ENCODE measurements at places on chromosomes 4 and X. TPM values are rescaled to one million over a fixed set of nuclear protein-coding genes. Genes with fewer than 3 reads are reported as not detected.

Gene NHS
- 0.90 TPM for total RNA-seq

Gene RRH
- not detected for total RNA-seq

Gene DUX4
- not detected for total RNA-seq

Gene RAPGEF2
- 126 TPM for total RNA-seq

Gene BDH2
- total RNA-seq: 36.4 TPM

Gene MED12
- total RNA-seq: 12.5 TPM

Gene TLL1
- not detected for total RNA-seq

Gene MEPE
- not detected for total RNA-seq

DNA sequence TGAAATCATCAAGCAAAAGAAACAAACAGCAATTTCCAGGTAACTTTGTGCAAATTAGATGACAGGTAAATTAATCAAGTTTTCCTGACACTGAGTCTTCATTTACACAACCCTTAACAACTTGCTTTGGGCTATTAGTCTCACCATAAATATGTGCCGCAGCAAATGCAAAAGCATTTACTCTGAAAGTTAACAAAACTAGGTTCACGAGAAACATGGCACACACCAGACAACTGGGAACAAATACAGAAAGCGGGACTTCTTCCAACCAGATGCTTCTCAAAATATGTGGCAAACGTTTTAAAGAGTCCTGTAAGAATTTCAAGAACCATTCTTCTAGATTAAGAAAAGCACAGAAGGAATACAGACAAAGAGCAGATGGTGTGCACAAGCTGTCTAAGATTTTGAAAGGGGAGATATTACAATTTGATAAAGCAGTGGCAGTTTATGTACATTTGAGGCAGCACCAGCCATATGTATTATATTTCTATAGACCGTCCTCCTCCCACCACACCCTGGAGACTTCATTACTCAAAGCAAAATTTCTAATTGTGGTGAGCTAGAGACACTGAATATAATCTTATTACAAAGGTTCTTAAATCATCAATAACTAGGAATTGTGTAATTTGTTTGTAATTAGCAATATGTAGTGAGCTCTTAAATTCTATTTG, 192.5 kb upstream of the ADAMTS3 start:
- no peak overlapping the region for H3K27ac ChIP-seq
- DNase-seq: no peak
- no peaks in the 10 kb centered on the region for H3K4me1 ChIP-seq
- H3K27me3 ChIP-seq: no peaks in the 10 kb centered on the region

DNA sequence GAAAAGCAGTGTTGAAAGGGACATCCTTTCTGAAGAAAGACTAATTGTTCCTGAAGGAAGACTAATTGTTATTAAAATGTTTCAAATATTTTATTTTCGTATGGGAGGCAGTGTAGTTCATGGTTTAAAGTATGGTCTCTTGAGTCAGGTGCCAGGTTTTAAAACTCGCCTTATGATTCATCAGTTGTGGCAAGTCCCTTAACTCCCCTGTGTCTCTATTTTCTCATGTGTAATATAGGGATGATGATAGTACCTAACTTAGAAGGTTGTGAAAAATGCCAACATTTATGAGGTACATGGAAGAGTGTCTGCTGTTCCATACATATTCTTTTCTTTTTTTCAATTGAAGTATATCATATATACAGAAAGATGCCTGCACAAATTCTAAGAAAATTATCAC, 414.2 kb upstream of the DIPK2B start:
- no peaks in the 10 kb centered on the region for H3K4me1 ChIP-seq
- H3K27ac ChIP-seq: no peak overlapping the region
- H3K4me3 ChIP-seq: no peak overlapping the region
- H3K36me3 ChIP-seq: no peaks in the 10 kb centered on the region

DNA sequence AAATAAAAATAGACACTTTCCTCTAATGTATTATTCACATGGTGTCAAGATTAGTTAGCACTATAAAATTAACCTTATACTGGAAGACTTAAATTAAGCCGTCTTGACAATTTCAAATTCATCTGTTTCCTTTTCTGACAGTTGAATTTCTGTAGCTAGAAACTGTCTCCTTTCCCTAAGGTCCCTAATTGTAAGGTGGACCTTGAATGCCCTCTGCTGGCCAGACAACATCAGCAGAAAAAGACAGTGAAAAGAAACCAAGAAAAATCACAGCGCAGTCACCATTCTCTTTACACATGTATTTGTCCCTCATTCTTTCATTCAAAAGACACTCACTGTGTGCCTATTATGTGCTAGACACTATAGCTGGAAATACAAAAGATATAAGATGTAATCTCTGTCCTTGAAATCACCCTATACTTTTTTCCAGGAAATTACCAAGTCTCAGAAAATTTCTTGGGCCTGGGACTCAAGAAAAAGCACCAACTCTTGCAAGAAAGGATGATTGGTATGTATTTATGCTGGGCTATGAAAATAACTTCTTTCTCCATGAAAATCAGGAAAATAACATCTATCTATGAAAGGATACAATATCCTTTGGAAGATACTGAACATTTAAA, 32.7 kb upstream of the AMBN start:
- no peak overlapping the region for H3K27ac ChIP-seq
- peak; percentile 34 for DNase-seq
- H3K27me3 ChIP-seq: no peaks in the 10 kb centered on the region
- H3K4me3 ChIP-seq: no peak overlapping the region
- no peaks in the 10 kb centered on the region for H3K36me3 ChIP-seq

DNA sequence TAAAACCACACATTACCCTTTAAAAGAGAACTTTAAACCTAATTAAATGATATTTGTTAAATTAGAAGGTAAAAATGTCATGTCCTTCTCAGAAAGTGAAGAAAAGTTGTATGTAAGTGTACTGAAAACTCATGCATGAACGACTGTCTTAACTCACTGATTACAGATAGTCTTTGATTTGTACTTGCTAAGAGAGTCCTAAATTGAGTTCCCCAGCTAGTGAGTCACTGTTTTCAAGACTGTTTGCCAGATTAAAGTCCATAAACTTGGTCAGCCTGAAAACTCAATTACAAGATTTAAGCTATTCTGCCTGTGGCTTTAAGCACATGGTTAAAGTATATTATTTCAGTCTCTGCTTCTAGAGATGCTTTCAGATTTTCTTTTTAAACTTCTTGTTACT, 124.9 kb upstream of the ZCCHC13 start:
- H3K27me3 ChIP-seq: no peaks in the 10 kb centered on the region
- no peaks in the 10 kb centered on the region for H3K4me1 ChIP-seq
- DNase-seq: peak; percentile 68
- no peaks in the 10 kb centered on the region for H3K36me3 ChIP-seq
- no peak overlapping the region for H3K4me3 ChIP-seq

DNA sequence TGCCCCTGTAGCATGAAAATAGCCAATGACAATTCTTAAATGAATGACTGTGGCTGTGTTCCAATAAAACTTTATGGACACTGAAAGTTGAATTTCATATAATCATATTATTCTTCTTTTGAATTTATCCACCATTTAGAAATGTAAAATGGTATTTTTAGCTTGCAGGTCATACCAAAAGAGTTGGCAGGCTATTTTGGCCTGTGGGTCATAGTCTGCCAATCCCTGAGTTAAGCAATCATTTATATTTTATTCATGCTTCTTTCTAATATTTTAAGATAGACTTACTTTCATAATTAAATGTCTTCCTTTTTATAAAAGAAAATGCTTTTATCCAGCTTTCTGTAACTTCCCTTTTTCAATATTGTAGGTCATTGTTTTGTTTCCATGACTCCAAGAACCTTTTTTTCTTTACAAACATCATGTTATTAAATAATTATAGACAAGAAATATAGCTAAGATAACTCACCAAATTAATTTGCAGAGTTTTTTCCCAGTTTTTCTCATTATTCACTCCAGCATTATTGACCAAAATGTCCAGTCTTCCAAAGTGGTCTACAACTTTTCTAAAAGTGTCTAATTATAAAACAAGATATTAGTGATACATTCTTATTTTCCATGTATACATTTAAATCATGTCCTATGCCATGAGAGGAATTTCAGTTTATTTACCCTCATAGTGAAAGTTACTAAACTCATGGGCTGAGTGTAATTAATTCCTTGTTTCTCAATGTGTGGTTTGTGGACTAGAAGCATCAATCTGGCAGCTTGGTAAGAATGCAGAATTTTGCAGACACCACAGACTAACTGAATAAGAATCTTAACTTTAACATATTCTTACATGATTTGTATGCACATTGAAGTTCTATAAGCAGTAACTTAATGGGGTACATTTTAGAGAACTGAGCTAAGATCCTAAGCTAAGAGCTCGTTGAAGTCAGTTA, 4.5 kb downstream of the HPGD start:
- peaks cover 12% of the 10 kb centered on the region for H3K27me3 ChIP-seq
- no peaks in the 10 kb centered on the region for H3K4me1 ChIP-seq
- H3K36me3 ChIP-seq: no peaks in the 10 kb centered on the region
- H3K27ac ChIP-seq: no peak overlapping the region

- no peaks in the 10 kb centered on the region for H3K4me1 ChIP-seq
- H3K4me3 ChIP-seq: no peak overlapping the region
- no peaks in the 10 kb centered on the region for H3K27me3 ChIP-seq
Observed at GRCh38 chr4:37429906-37430305, 185.4 kb downstream of the NWD2 start.

DNA sequence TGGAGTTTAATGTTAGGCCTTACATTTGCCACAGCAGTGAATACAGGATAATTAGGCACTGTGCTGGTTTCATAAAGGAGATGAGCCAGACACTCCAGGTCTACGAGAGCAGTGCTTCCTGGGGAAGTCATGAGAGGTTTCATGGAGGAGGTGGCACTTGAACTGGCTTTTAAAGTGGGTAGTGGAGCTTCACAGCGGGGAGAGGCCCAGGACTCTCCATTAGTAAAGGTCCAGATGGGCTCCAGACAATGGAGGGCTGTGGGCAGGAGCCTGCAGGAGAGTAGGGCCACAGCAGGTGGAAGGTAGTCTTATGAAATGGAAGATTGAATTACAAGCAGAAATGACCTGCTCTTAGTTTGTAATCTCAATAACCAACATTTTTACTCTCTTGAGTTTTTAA, 29.0 kb downstream of the CLDN22 start:
- peaks cover under 1% of the 10 kb centered on the region for H3K4me1 ChIP-seq
- DNase-seq: no peak
- peaks cover 46% of the 10 kb centered on the region for H3K36me3 ChIP-seq
- no peak overlapping the region for H3K27ac ChIP-seq
- H3K4me3 ChIP-seq: no peak overlapping the region
- H3K27me3 ChIP-seq: no peaks in the 10 kb centered on the region

DNA sequence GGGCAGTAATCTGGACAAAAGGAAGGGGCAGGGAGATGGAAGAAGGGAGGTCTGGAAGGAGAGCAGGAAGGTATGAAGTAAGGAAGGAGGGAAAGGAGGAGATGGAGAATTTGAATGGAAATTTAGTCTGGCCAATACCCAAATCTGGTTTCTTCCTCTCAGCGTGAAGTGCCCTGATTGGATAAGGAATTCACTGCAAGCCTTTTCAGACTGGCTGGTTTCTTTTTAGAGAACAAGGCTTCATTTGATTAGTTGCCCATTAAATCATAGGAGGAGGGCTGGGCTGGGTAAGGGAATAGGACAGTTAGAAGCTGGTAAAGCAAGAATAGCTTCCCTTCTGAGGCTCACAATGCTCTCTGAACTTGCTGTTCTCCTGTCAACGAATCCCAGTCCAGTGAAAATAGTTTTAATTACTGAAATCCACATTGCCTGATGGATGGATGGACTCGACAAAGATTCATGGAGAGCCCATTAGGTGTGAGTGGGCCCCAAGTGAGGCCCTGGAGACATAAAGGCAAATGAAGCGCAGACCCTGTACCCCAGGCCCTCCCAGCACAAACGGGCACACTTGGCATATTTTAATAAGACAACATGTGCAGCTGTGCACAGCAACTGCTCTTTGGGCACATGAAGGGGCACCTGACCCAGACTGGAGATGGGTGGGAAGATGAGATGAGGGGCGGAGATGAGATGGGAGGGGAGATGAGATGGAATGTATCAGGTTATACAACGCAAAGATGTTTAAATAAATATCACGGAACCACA, 347.1 kb upstream of the GATB start:
- DNase-seq: no peak
- H3K27me3 ChIP-seq: no peaks in the 10 kb centered on the region
- H3K4me3 ChIP-seq: no peak overlapping the region
- no peak overlapping the region for H3K27ac ChIP-seq
- H3K36me3 ChIP-seq: no peaks in the 10 kb centered on the region

GRCh38 chr4:169438057-169438480, 167.3 kb upstream of the SH3RF1 start:
- no peak overlapping the region for H3K4me3 ChIP-seq
- H3K36me3 ChIP-seq: no peaks in the 10 kb centered on the region
- no peaks in the 10 kb centered on the region for H3K27me3 ChIP-seq
- H3K4me1 ChIP-seq: no peaks in the 10 kb centered on the region

DNA sequence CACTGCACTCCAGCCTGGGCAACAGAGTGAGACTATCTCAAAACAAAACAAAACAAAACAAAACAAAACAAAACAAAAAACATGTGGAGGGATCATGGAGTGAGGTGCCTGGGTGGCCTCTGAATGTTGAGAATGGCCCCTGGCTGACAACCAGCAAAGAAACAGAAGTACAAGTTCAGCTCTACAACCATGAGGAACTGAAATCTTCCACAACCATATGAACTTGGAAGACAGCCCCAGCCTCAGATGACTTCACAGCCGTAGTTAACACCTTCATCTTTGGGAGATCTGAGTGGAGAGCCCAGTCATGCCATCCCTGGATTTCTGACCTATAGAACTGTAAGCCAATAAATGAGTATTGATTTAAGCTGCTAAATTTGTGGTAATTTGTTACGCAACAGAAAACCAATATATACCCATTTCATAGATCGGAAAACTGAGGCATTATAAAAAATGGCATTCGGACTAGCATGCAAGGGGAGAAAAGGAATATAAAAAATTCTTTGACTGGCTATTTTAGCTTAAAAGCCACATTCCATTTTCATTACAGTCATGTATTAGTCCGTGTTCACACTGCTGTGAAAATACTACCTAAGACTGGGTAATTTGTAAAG, 138.7 kb upstream of the RAPGEF2 start:
- H3K27ac ChIP-seq: no peak overlapping the region
- no peaks in the 10 kb centered on the region for H3K36me3 ChIP-seq
- H3K4me3 ChIP-seq: no peak overlapping the region

DNA sequence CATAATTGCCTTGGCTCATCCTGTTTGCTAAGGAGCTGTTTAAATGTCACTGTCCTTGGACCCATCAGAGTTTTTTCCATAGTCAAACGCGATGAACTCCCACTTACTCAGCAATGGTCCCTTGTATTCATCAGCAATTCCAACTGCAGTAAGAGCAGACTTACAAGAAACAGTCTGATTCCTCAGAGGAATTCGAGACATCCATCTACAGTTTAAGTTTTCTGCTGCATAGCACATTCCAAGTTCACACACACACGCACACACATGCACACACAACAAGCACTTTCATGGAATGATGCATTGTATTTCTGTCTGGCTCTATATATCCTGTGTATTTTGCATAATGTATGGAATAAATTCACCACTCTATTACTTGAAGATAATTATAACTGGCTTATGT, 32.7 kb upstream of the TMEM150C start:
- H3K27me3 ChIP-seq: peaks cover 34% of the 10 kb centered on the region
- no peaks in the 10 kb centered on the region for H3K36me3 ChIP-seq
- no peak for DNase-seq
- H3K4me3 ChIP-seq: no peak overlapping the region
- H3K4me1 ChIP-seq: no peaks in the 10 kb centered on the region
